ENCODE measurements at places on chromosomes 3 and 15.

DNA sequence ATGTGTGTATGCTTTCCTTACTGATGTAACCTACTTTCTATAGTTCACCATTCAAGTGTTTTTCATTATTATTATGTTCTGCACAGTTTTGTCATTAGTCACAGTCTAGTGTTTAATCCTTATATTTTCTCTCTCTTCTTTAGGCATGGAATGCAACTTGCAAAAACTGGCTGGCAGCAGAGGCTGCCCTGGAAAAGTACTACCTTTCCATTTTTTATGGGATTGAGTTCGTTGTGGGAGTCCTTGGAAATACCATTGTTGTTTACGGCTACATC lies 6.9 kb downstream of the SUCNR1 start:
- DNase-seq: no peak

DNA sequence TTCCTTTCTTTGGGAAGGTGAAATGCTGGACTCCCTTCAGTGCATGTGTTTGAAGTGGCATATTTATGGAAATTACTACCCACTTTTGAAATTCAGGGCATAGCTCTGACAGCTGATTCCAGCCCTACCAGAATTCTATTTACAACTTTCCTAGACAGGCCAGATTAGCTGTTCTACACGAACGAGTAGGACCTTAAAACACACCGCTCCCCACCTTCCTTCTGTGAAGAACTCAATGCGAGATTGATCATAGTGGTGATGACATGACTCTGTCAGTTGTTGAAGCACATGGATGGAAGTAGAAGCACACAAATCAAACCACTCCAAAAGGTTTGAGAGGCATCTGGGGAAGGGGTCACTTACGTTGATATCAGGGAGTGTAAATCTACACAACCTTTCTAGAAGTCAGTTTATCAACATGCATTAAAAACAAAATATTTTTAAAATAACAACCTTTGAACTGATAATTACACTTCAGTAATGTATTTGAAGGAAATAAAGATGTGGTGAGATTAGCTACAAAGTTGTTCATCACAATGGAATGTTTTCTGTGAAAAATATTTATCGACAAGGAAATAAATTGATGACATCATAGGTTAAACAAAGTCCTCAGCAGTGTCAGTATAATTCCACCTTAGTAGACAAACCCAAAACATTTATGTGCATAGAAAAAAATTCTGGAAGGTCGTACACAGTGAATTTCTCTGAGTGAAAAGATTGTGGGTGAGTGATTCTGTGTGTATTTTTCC lies 29.8 kb downstream of the RARB start:
- no peak for DNase-seq

- no peak for DNase-seq
Measured at GRCh38 chr15:38549222-38549621, 15.4 kb downstream of the RASGRP1 start.

DNA sequence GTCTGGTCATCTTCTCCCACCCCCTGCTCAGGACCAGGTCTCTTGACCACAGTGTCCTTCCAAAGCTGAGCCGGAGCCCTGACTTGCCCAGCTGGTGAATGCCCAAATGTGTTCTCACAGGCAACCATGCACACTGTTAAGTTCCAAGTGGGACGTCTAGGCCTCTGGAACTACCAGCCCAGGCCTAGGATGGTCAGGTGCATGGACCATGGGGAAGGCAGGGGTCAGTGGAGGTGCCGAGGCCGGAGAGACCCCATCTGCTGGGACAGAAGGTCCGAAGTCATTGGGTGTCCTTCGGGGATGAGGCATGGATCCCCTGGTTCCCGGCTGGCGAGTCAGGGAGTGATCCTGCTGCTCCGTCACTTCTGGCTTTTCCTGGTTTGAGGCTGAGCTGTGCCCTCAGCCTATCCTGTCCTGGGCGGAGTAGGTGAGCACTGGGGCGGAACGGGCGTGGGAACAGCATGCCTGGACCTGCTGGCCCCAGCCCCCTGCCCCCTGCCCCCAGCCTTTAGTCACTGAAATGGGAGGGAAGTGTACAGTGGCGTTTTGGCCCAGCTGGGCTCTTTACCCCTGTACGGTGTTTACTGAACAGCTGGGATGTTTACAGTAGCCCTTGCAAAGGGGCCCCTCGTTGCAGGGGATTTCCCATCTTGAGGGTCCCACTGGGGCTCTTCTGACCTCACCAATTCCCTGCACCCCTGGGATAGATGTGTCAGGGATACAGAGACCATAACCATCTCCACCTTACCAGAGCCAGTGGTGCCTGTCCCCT lies 12.1 kb downstream of the SEMA3F start:
- no peak for DNase-seq

DNA sequence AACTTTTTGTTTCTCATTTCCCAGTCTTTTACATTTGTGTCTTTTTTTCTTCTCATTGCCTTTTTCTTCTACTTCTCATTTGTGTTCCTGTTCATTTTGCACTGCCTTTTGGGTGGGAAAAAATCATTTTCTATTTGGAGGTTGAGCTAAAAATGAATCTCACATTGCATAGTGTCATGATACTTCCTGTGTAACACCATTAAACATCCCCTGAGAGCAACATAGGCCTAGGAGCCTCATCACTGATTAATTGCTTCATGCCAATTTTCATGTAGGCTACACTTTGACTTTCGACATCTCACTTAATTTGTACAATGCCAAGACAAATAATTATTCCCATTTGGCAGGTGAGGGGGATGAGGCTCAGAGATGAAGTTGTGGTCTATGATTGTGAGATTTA lies 279.2 kb downstream of the EDEM1 start:
- DNase-seq: no peak

DNA sequence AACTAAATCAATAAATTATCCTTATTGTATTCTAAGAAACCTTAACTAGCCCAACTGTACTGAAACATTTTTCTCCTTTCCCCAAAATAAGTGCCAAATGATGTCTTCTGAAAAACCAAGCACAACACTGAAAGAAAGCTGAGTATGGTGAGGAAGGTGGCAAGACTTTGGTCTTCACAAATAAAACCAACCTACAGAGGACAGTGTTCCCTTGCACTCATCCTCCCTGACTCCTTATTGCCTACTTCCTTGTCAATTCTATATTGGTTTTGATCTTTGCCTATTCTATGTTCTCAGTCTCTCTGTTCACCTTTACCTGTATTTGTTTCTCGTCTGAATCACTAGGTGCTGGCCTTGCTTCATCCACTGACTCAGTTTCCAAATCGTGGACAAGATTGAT lies 490.1 kb upstream of the ZNF385D start:
- DNase-seq: no peak

DNA sequence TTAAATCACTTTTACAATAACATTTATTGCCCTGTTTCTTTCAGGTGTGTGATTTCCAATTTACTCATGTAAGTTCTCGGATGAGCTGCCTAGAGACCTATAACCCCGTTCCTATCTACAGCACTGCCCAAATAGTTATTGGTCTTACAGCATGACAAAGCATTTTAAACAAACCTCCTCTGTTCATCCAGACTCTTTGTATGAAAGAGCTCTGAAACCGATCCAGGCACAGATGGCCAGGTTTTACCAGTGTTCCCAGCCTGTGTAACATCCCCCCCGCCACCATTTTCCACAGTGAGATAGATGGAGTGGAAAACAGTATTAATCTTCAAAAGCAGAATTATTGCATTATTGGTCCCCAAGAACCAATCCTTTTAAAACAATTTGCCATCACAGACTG lies 59.0 kb upstream of the SPTSSB start:
- DNase-seq: no peak

DNA sequence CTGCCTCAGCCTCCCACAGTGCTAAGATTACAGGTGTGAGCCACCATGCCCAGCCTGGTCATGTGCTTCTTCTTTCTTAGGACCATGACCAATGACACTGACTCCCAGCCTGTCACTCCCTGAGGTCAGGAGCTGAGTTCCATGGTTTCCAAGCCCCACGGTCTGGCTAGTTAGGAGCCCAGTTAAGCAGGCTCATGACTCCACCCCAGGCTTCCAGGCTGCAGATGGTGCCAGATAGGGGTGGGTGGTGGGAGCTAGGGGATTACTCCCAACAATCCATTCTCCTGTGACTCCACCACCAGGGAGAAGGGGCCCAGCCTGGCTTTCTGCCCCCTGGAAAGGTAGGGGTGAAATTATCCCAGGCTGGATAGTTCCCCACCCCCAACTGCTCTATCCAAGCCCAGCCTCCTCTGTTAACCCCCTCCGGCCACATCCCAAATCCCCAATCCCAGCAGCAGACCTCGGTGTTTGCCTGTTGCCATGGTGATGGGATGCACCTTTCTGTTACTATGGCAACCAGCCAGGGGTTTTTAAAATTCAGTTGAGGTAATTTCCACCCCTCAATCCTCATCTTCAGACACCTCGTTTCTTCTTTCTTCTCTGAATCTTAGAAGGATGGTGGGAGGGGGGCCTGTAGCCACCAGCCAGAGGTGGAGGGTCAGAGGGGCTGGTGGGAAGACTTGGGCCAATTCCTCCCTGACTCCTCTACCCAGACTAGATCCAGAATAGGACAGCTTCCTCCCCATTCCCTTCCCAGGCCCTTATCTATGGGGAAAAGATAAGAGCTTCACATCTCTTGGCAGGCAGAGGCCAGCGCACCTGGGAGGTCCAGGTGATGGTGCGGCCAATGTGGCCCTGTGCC lies 22.5 kb upstream of the SEMA3F start:
- DNase-seq: no peak

- no peak for DNase-seq
Measured at GRCh38 chr15:84762840-84763572, 14.6 kb downstream of the ZNF592 start.

DNA sequence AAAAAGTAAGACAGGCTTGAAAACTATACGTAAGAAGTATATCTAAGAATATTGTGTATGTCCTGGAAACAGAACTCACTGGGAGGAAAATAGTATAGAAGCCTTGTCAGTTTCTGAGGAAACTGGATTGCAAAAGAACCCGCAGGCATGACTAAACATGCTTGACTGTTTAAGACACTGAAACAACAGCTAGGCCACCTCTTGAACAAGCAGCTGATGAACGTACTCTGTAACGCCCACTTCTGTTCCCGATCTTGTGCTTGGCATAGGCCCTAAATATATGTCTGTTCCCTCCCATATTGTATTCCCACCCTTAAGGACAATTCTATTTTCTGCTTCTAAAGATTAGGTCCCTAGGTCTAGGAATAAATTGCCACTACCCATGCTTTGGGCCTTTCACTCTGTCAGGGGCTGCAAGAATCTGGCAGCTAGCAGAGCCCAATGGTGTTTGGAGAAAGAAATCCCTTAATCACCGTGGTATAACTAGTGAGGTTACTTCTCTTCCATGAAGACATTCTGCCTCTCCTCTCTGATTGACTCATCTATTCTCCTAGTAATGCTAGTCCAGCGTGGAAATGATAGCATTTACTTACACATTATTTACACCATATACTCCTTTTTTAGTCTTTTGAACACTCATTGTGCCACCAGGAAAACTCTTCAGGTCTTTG lies 46.2 kb downstream of the CD200 start:
- DNase-seq: no peak

- DNase-seq: no peak
Measured at GRCh38 chr15:47587940-47588802, 129.1 kb upstream of the SEMA6D start.

- no peak for DNase-seq
Measured at GRCh38 chr3:154571553-154572226, 141.7 kb upstream of the GPR149 start.

GRCh38 chr3:25453619-25454004 lies 25.5 kb downstream of the RARB start:
- DNase-seq: no peak

DNA sequence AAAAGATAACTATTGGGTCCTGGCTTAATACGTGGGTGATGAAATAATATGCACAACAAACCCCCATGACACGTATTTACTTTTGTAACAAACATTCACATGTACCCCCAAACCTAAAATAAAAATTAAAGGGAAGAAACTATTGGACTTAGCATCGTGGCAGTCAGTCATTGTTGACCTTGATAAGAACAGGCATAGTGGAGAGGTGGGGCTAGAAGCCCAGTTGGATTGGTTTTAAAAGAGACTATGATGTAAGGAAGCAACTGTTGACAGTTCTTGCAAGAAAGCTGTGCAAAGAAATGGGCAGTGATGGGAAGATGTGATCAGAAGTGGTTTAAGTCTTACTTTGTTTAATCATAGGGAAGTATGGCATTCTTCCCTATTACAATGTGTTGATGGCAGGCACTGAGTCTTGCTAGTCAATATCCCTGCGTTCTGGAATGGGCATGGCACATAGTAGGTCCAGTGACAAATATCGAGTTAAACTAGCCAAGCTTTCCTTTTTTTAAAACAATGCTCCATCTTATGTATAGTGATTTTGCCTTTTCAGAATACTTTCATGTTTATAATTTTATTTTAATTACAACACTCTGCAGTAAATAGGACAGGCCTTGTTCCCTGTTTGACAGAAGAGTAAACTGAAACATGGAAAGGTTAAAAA lies 37.9 kb downstream of the CAPN7 start:
- no peak for DNase-seq

DNA sequence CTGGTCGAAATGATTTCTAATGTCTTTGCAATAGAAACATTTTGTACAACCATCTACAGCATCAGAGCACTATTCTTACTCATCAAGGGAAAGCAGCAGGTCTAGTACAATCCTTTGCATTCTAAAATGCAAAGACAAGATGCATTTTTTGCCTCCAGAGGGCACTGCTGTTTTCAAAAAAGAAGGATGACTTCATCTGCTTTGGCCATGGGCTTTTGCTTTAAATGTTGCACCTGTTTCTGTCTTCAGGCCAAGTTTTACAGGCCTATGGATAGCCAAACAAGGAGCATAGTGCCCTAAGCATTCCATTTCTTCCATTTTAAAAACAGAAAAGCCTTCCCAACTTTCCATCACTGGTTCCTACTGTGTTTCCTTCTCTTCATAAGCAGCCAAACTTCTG lies 3.4 kb downstream of the PARP9 start:
- DNase-seq: no peak

- no peak for DNase-seq
Measured at GRCh38 chr3:117885011-117885441, 1149.6 kb downstream of the IGSF11 start.

DNA sequence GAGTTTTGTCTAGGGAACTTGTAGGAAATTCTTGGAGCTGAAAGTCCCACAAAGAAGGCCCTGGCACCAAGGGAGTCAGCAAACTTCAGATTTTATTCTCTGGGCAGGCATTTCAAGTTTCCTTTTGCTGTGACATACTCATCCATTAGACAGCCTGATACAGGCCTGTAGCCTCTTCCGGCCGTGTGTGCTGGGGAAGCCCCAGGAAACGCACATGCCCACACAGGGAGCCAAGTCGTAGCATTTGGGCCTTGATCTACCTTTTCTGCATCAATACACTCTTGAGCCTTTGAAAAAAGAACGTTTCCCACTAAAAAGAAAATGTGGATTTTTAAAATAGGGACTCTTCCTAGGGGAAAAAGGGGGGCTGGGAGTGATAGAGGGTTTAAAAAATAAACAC lies 15.0 kb downstream of the TIGIT start:
- no peak for DNase-seq

GRCh38 chr3:76886761-76887500 lies 153.0 kb upstream of the ROBO2 start:
- DNase-seq: no peak

DNA sequence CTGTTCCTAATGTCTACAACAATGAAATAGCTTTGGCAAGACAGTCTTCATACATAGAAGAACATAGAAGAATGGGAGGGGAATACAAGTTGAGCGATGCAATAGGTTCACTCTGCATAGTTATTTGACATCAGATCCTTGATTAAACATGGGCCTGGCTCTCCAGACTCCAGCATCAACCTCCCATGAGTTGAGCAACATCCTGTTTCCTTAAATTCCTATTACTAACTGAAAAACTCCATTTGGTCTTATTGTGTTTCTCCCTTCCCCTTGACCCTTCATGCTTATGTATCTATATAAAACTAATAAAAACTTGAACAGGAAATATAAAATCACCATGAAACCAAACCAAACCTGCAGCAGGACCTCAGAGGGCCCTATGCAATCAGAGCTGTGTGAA lies 304.5 kb upstream of the SATB1 start:
- DNase-seq: no peak

GRCh38 chr3:138186221-138186620 lies 880 bp upstream of the ARMC8 start:
- no peak for DNase-seq

All from ovary (tissue), 10 donors.